SJSA1 (cell line): ENCODE measurements at places on chromosomes 1 and 21. TPM values are rescaled to one million over a fixed set of nuclear protein-coding genes. Genes with fewer than 3 reads are reported as not detected.
A peak's percentile ranks its signal among the peaks of the same experiment; 100 is the strongest.

The MAEL gene
- 0.05 TPM in 1 of 2 replicates, not detected in the other for total RNA-seq

The SUSD4 gene
- 0.03 and 0.74 TPM in 2 replicates for total RNA-seq

The S100A12 gene
- total RNA-seq, result not detected in 2 replicates

The CD247 gene
- not detected in 2 replicates for total RNA-seq

The LHX4 gene
- 4.6 and 6.4 TPM in 2 replicates for total RNA-seq

The AGO4 gene
- total RNA-seq, result 5.4 and 7.2 TPM in 2 replicates

The NBPF6 gene
- total RNA-seq, result not detected in 2 replicates

The SNX7 gene
- total RNA-seq, result 80.1 and 111 TPM in 2 replicates

- no peak overlapping the region for H3K4me3 ChIP-seq
- peaks cover 14% of the 10 kb centered on the region for H3K4me1 ChIP-seq
- H3K36me3 ChIP-seq, result no peaks in the 10 kb centered on the region
- H3K27me3 ChIP-seq, result no peaks in the 10 kb centered on the region
- peak overlapping the region; percentile 42; the same call in 1 of the 2 replicates for H3K27ac ChIP-seq
Observed at GRCh38 chr1:12153181-12153785, 13.5 kb upstream of the TNFRSF1B start.

- no peaks in the 10 kb centered on the region for H3K27me3 ChIP-seq
- H3K4me1 ChIP-seq, result no peaks in the 10 kb centered on the region
- DNase-seq, result no peak
Observed at GRCh38 chr21:43352154-43352537, 74.8 kb downstream of the SIK1 start.

GRCh38 chr21:26617176-26617575 lies 44.1 kb upstream of the CYYR1 start:
- no peak overlapping the region for H3K27ac ChIP-seq
- no peaks in the 10 kb centered on the region for H3K4me1 ChIP-seq
- H3K27me3 ChIP-seq, result no peaks in the 10 kb centered on the region
- no peaks in the 10 kb centered on the region for H3K36me3 ChIP-seq

DNA sequence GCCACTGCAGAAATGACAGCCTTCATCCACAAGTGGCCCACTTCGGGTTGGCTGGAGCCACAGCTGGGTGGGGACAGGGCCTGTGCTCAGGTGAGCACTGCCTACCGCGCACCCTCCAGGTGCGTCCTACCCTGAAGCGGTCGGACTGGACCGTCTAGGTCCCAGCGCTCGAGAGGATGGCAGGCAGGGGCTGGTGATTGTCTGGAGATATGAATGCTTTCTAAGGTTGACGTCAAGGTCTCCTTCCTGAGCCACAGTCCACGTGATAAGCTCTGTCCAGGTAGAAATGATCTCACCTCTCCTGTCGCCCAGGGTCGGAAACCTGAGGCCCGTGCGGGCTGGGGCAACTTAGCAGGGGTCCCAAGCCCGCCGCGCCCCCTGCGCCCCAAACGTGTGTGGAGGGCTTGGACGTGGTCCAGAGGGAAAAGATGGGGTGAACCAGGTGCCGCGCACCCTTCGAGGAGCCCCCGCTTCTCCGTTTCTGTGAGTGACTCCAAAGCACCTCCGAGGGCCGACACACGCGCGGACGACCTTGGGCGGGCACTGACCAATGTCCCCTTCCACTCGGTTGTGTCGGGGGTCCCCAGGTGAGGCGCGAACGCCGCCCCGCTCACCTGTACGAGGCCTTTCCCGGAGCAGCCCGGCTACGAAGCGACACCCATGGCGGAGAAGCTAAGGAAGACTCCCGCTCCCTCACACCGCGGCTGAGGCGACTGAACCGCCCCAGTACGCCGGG lies 853 bp upstream of the DOP1B start:
- no peak for DNase-seq
- H3K4me1 ChIP-seq, result peaks cover 6% of the 10 kb centered on the region
- H3K27ac ChIP-seq, result no peak overlapping the region
- no peaks in the 10 kb centered on the region for H3K27me3 ChIP-seq
- H3K36me3 ChIP-seq, result 0 out of 2 replicates have a peak, but pooled peaks cover 3% of the 10 kb centered on the region

DNA sequence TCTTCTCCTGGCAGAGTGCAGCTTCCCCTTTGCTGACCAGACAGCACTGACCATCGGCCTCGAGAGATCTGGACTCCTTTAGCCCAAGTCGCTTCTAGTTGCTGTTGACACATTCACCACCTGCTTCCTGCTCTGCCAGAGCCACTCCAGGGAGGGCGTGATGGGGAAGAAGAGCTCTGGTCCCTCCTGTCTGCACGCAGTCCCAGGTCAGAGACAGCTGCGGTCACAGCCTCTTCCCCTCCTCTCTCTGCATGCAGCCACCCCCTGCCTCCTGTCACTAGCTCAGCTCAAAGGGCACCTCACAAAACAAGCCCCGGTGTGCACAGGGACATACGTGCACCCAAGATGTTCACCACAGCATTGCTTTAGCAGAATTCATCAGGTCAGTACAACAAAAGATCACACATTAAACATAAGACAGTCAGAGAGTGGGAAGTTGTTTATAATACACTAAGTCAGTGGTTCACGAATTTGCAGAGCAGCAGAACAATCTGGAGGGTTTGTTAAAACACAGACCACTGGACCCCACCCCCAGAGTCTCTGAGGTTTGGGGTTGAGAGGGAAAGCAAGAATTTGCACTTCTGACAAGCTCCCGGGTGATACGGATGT lies 132.9 kb downstream of the SYF2 start:
- no peaks in the 10 kb centered on the region for H3K27me3 ChIP-seq
- H3K27ac ChIP-seq, result no peak overlapping the region
- no peaks in the 10 kb centered on the region; the same call in 1 of the 2 replicates for H3K4me1 ChIP-seq
- no peak overlapping the region for H3K4me3 ChIP-seq

DNA sequence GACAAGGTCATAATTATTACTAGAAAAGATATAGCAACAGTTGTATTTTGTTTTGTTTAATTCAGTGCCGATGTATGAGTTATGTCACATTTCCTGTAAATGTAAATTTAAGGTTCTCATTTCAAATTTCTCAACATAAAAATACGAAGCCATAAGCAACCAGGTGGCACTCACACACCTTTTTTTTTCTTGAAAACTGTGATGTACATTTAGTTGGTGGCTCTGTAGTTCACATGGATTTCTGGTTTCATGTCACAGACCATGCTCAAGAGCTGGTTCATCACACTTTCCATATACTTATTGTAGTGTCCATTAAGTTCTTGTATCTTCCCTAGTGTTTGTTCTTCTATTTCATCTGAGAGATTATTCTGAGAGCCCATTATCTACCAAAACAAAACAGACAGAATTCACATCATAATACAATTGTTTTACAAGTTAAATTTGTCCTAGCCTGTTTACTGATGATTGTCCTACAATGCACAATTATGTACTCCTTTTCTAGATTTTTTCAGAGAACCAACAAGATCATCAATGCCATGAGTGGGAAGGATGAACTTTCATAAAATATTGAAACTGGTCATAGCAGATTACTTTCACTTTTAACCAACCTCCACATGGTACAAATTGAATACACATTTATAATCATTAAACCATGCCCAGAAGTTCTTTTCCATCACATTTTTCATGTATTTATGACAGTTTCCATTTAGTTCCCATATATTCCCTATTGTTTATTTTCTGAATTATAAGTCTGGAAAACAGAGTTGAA lies 17.1 kb downstream of the ATP6V1G3 start:
- H3K27ac ChIP-seq, result no peak overlapping the region
- H3K4me3 ChIP-seq, result no peak overlapping the region
- no peaks in the 10 kb centered on the region for H3K36me3 ChIP-seq
- no peak for DNase-seq

DNA sequence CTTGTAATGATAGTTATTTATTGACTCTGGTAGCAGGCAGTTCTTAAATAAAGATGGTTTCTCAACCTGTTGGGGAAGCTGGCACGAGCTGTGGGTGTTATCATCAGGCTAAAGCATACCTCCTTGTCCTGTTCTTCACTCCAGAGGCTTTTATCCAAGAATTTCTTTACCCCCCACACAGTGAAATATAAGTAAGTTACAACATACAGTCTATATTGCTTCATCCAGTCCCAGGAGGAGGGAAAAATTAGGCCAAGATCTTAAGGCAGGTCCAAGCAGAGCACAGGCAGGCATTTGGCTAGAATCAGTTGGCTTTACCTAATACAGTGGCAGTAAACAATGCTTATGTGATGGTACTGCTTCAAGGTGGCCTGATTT lies 6.3 kb downstream of the TMEM81 start:
- no peak overlapping the region for H3K4me3 ChIP-seq
- H3K27me3 ChIP-seq, result no peaks in the 10 kb centered on the region
- no peaks in the 10 kb centered on the region for H3K4me1 ChIP-seq

DNA sequence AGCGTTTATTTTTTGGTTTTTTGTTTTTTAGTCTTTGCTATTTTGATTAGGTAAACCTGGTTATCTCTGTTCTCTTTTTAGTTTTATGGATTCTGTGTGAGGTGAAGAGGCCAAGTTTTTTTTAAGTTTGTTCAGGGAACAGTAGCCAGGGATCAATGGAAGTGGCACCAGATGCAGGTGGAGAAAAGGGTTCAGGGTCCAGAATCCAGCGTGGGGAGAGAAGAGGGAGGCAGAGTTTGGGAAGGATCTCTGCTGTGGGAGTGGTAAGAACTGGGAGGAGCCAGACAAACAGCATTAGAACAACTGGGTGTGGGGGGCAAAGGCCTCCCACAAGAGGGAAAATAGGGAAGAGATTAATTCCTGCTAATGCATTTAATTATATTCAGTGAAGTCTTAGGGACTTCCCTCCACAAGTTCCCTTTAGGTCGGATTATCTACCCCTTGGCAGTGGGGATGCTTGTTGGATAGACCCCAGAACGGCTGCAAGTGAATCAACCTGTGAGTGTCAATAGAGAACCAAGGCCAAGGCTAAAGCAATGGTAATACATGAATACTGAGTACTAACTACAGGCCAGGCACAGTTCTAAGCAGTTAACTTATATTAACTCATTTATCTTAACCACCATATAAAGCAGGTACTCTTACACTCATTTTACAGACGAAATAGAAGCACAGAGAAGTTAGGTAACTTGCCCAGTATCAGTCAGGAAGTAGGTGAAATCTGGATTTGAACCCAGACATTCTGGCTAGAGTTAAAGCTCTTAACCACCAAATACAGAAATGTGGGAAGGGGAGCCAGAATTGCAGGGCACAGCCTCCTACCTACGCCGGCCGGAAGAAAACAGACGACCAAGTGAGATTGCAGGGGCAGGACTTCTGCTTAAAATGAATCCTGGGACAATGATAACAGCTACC lies 498 bp downstream of the GNAT2 start:
- peaks cover 3% of the 10 kb centered on the region; the same call in 1 of the 2 replicates for H3K36me3 ChIP-seq
- peak overlapping the region; percentile 51 for H3K4me3 ChIP-seq
- DNase-seq, result no peak
- no peaks in the 10 kb centered on the region for H3K27me3 ChIP-seq
- peak overlapping the region; percentile 62 for H3K27ac ChIP-seq
- peaks cover 34% of the 10 kb centered on the region for H3K4me1 ChIP-seq

DNA sequence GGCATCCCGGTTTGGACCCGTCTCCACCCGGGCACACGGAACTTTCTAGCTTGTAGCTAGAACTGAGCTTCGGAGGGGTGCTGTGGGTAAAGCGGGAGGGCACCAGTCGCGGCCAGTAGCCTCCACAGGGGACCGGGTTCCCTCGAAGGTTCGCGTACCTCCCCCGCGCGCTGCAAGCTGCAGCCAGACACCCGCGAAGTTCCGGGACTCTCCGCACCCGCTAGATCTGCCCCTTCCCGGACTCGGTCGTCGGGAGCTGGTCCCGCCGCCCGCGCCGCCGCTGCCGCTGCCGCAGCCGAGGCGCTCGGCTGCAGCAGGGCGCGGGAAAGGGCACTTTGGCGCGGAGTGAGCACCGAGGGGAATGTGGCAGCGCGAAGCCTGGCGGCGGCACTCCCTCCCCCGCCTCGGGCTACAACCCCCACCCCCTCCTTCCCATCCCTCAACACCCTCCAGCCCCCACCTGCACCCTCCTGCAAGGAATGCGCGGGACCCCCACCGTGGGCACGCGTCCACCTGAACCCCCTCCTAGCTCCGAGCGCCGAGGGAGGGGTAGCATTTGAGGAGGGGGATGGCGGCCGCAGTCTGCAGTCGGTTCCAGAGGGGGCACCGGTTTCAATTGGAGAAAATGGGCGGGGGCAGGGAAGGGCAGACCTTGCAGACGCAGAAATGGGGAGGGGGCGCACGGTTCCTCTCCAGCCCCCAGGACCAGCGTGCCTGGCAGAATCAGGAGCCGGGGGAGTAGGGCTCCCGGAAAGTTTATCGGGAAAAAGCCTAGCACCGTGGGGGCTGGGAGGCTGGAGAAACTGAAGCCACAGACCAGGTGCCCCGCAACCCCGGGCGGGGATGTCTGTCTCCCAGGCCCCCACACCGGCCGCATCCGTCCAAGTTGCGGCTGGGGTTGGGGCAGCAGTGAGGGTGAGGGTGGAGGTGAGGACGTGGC lies 968 bp downstream of the CSMD2 start:
- peaks cover 32% of the 10 kb centered on the region for H3K4me1 ChIP-seq
- H3K27ac ChIP-seq, result no peak overlapping the region
- H3K27me3 ChIP-seq, result peaks cover 51% of the 10 kb centered on the region

DNA sequence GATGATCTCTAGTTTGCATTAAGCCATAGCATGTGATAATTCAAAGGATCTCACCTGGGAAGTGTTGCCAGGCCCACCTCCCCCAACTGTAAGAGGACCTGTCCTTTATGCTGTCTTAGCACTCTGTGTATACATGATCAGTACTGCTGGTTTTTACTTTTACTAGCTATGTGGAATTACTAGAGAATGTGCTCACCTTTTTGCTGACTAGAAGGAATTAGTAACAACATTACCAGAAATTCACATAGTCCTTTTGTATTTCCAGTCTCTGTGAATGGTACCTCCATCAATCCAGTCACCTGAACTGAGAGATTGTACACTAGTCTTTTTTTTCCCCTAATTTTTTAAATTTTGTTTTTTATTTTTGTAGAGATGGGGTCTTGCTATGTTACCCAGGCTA lies 46.6 kb downstream of the EEIG2 start:
- H3K36me3 ChIP-seq, result peaks cover 10% of the 10 kb centered on the region; the same call in 1 of the 2 replicates
- H3K27ac ChIP-seq, result no peak overlapping the region
- H3K4me1 ChIP-seq, result no peaks in the 10 kb centered on the region

DNA sequence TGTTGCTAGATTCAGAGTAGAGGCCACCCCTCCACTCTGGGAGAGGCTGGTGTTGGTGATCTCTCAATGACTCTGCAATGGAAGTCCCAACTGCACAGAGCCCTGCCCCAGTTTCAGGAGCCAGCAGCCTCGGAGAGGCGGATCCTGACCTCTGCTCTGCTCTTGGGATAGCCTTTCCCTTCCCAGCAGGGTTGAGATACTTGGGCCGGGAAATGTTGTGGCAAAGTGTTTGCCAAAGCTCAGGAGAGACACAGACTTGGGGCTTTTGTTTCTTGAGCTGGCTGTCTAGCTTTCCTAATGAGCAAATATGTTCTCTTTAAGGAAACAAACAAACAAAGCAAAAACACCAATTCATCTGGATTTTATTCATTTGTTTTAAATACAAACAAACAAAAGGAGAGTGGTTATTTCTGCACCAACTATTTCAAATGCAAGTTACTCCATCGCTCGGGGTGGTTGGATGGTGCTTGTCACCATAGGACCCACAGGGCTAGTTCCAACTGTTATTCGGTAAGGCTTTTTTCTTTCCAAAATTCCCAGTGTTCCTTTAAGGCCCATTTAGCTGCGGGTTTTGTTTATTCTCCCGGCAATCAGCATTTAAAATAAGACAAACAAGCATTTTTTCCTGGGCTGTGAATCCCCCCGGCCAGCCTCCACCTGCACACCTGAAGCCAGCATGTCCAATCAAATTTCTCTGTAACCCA lies 193.9 kb upstream of the LMO4 start:
- no peaks in the 10 kb centered on the region for H3K27me3 ChIP-seq
- no peak overlapping the region for H3K27ac ChIP-seq
- no peak overlapping the region for H3K4me3 ChIP-seq
- peaks cover 12% of the 10 kb centered on the region for H3K4me1 ChIP-seq
